Astrocyte of the hippocampus (primary cell): ENCODE measurements at places on chromosomes 13 and 19.
A peak's percentile ranks its signal among the peaks of the same experiment; 100 is the strongest.

DNA sequence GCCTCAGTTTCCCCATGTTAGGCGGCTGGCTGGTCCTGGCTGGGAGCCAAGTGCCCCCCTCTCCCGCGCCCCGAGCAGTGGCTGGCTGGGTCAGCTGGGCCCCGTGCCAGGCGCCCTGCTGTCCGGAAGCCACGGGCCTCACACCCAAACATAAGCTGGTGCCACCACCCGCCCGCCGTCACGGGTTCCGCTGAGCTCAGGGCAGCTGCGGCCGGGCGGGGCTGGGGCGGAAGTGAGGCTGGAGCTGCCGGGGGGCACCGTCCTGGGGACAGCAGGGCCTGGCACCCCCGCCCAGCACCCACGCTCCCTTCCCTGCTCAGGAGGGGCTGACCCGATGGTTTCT, 19.3 kb downstream of the HCN2 start:
- DNase-seq, result peak; percentile 52

DNA sequence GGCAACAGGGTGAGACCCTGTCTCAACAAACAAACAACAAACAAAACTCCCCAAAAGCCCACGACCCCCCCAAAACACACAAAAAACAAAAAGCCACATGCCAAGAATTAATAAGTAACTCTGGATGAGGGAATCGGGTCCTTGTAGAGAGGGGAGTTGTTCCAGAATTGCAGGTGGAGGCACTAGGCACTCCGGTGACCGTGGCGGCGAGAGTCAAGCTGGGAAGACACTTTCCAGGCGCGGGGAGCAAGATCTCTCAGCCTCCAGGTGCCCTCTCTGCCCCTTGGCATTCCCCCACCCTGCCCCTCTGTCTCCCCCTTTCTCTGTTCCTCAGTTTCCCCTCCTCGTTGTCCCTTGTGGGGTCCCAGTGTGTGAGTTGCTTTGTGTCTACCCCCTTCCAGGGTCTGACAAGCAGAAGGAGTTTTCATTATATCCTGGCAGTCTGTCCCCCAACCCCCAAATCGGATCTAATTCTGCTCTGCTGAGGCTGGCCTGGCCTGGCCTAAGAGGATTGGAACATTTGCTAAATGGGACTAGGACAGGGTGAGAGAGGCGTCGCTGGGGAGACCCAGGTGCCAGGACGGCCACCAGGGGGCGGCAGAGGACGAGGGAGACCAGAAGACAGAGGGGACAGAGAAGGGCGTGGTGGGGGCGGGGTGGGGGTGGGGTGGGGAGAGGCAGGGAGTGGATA, 8.3 kb upstream of the CRX start:
- peak; percentile 68 for DNase-seq

DNA sequence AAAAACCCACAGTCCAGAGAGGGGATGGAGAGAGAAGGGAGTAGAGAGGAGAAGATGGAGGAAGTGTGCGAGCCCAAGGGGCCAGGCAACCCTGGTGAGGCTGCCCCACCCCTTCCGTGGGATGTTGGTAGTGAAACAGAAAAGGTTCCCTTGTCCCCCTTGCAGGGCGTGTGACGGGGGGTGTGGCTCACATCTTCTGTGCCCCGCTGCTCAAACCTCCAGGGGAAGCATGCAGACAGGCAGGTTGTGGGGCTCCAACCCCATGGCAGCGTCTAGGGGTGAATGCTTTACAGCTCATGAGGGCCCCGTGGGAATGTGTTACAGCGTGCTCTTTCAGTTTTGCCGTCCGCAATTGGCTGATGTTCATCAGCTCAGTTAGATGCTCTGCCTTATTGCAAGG, 14.7 kb upstream of the EVI5L start:
- DNase-seq, result no peak

DNA sequence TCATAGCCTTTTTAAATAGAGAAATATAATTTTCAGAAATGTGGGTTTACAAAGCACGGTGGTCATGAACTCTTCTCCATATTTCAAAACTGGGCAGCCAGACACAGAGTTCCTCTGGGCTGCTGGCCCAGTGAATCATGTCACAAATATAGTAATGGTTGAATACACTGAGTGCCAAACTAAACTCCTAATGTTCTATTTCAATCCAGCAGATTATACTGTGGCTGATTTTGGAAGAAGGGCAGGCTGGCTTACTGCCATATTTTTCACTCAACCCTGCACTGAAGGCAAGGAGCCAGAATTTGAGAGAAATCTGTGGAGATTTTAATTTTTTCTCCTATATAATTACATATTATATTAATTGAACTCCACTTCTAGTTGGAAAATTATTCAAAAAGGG, 17.0 kb upstream of the PRR20A start:
- peak; percentile 36 for DNase-seq

DNA sequence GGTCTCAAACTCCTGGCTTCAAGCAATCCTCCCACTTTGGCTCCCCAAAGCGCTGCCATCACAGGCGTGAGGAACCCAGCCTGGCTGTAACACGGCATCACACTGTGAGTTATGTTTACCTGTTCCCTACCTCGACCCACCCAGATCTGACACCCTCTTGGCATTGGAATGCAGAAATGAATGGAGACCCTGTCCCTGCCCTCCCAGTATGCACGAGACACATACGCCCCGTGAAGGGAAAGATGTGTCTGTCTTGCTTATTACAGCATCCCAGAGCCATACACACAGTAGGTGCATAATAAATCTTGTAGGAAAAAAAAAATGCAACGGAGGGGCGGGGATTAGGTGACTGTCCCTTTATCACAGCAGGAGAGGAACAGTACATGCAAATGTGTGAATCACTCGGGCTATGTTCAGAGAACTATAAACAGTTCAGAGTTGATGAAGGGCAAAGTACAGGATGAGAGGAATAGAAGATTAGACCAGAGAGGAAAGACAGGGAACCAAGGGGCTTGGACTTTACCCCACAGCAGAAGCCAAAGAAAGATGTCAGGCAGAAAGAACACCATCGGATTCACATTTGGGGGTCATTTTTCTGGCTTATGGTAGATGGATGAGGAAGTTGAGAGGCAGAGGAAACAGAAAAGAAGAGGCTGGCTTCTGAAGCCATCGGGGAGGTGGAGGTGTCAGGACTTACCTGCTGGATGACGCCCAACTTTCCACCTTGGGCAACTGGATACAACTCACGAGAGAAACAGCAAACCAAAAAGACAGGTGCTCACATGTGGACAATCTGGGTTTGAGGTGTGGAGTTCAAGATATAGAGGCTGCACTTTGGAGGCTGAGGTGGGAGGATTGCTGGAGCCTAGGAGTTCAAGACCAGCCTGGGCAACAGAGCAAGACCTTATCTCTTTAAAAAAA, 94.3 kb downstream of the INSR start:
- DNase-seq, result peak; percentile 20

DNA sequence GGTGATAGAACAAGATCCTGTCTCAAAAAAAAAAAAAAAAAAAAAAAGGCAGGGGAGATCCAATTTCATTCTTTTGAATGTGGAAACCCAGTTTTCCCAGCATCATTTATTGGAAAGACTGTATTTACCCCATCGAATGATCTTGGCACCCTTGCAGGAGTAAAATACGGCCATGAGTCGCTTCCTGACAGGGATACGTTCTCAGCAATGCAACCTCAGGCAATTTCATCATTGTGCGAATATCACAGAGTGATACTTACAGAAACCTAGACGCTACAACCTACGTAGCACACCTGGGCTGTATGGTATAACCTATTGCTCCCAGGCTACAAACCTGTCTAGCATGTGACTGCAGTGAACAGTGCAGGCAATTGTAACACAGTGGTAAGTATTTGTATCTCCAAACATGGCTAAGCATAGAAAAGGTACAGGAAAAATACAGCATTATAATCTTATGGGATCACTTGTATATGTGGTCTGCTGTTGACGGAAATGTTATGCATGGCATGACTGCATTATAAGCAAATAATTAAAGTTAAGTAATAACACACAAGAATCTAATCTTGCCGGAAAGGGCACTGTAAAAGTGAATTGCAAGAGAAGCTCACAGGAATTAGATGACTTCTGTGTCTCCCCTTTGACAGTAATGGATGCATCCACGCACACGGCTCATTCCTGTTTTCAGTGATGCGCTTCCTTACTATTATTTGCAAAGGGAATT, 24.1 kb downstream of the RFX2 start:
- DNase-seq, result no peak

GRCh38 chr13:30088312-30088855, 219.0 kb downstream of the KATNAL1 start:
- DNase-seq, result no peak

DNA sequence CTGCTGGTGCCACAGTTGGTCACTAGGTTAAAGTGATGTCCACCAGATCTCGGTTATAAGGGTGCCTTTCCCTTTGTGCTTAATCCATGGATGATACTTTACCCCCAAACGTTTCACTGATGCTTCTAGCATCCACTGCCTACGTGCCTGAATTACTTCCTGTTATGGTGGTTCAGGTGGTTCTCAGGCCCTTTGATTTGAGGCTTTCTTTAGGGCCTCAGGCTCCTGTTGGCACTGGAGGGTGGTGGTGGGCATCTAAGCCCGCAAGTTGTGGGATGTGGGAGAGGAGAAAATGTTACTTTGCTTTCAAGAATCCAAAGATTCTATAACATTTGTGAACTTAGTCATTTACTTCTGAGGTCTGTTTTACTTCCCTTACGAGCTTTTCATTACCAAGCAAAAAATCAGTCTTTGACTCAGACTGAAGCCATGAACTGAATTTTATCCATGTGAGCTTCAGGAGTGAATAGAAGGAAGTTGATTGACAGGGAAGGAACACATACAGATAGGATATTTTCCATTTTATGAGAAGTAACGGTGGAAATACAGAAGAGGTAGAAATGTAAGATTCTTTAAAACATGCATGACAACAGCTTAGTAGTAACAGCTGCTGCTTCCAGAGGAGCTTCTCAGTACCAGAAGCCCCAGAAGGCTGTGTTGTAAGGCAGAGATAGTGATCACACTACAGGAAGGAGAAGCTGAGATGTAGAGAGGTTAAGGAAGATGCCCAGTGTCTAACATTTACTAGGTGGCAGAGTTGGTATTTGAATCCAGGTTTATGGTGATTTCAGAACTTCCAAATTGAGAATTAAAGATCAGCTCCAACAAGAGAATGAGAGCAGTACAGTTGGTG, 65.0 kb downstream of the ARHGEF7 start:
- peak; percentile 46 for DNase-seq

DNA sequence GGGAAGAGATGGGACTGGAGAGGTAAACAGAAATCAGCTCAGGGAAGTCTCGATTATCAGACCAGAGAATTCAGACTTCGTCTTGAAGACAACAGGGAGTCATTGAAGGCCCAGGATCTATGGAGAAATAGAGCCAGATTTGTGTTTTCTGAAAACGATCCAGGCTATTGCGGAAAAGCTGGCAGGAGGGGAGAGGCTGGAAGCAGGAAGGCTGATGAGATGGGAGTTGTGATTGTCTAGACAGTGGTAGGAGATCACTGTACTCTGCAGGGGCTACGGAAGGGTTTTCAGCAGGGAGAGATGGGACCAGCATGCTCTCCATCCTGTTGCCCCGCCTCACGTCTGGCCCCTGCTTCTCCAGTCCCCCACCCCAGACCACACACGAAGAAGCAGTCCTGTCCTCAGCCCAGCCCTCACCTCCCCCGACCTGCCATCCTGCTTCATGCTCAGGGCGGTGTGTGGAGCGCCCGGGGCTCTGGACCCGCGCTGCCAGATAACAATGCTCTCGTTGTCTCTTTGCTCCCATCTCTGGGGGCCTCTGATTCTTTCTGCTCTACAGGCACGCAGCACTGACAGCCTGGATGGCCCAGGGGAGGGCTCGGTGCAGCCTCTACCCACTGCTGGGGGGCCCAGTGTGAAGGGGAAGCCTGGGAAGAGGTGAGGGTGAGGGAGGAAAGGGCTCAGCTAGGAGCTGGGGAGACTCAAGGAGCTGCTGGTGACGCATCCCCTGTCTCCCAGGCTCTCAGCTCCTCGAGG, 1.9 kb downstream of the ARHGAP33 start:
- DNase-seq, result no peak

GRCh38 chr19:10325732-10326131, 7.6 kb downstream of the RAVER1 start:
- DNase-seq, result no peak
